Left renal cortex interstitium (tissue), 4 donors: ENCODE measurements at places on chromosomes 2 and 18.

- DNase-seq, result no peak
Observed at GRCh38 chr18:26461405-26461804, 86.9 kb downstream of the KCTD1 start.

DNA sequence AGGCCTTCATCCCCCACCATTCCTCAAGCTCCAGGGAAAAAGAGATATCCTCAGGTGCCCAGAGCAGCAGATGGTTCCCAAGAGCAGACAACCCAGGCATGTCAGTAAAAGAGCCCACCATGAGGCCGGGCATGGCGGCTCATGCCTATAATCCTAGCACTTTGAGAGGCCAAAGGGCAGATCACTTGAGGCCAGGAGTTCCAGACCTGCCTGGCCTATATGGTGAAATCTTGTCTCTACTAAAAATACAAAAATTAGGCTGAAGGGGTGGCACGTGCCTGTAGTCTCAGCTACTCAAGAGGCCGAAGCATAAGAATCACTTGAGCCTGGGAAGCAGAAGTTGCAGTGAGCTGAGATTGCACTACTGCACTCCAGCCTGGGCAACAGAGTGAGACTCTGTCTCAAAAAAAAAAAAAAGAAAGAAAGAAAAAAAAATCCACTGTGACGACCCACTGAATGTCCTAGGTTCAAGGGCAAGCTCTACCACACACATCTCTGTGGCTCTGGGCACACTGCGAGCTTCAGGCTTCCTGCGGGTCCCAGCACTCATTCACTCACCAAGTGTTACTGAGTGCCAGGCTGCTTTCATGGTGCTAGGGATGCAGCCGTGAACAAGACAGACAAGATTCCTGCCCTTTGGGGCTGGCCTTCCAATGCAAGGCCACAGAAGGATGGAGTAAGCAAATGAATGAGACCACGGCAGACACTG, 6.5 kb upstream of the DUSP2 start:
- DNase-seq, result no peak

DNA sequence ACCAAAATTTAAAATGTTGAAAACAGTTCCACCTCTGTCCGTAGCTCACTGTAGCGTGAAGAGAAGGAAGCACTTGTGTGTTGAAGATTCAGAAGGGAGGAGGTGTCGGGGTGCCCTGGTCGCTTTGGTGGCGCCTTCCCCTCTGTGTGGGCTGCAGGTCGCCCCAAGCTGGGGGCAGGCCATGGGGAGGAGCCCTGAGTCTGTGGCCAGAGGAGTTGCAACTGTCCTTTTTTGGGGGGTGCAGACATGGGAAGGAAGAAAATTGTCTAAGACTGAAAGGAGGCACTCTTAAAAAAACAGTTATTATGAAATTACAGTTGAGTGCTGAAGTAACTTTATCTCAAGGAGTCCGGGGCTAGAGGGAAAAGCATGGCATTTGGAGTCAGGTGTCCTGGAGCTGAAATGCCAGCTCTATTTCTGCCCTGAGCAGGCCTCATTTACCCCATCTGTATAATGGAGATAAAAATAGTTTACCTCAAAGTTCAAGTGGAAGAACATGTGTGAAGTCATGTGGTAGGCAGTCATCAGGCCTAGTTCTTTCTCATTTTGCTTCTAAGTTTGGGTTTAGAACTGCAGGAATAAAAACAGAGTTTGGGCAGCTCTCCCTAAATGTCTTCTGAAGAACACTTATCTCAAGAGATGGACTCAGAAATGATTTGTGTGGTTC, 82.1 kb downstream of the RNF144A start:
- DNase-seq, result no peak

- DNase-seq, result no peak
Observed at GRCh38 chr2:134268265-134268664, 14.4 kb downstream of the MGAT5 start.

- no peak for DNase-seq
Observed at GRCh38 chr2:557635-558301, 119.4 kb downstream of the TMEM18 start.

DNA sequence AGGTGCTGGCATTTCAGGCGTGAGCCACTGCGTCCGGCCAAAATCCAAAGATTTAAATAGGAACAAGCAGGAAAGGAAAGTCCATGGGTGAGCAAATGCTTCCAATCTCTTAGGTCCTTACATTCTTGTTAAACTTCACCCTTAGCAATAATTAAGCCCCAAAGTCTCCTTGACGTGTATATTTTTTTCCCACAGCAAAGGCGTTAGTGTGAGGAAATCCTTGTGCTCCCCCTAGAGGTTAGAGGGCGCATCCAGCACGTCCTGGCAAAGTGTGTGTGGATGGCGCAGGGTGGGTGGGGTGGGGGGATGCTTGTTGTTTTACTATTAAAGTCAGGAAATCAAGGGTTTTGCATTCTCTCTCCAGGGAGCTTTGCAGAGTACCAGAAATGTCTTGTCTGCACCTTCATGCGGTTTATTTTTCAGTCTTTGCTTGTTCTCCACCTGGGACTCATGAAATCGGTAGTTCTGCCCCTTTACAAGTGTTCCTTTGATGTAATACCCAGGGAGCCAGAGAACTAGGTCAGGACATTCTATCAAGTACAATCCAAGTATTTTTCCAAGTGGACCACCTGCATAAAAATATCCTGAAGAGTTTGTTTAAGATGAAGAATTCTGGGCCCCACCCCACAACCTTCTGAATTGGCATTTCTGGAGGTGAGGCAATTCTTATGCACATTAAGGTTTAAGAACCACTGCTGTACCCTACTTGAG, 22.2 kb upstream of the ITSN2 start:
- no peak for DNase-seq

DNA sequence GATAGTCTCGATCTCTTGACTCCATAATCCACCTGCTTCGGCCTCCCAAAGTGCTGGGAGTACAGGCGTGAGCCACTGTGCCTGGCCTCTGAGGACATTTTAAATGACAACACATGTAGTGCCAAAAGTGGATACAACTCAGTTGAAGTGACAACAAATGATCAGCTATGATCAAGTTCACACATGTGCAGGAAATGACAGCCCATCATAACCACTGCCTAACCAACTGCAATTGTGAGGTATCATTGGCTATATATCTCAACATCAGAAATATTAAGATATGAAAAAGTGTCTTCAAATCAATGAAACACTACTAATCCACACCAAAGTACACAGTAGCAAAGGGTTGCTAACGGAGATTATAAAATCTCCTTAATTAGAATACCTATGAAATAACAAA, 84.8 kb downstream of the DTNB start:
- DNase-seq, result no peak

DNA sequence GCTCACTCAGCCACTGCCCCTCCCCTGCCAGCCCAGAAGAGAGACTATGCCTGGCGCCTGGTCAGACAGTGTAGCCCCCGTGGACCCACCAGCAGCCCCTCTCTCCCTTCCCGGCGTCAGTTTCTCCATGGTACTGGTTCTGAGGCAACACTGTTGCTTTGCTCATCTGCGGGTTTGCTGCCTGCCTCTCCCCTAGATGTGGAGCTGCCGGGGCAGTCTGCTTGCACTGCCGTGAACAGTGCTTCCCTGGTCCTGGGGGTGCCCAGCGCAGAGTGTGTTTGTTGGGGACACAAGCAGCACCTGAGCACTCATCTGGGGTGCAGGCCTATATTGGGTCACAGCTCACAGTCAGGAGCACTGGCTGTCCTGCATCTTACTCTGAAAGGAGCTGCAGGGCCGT, 309.9 kb downstream of the NDUFA10 start:
- DNase-seq, result no peak

- DNase-seq, result no peak
Observed at GRCh38 chr2:97965116-97965515, 30.6 kb downstream of the TMEM131 start.

DNA sequence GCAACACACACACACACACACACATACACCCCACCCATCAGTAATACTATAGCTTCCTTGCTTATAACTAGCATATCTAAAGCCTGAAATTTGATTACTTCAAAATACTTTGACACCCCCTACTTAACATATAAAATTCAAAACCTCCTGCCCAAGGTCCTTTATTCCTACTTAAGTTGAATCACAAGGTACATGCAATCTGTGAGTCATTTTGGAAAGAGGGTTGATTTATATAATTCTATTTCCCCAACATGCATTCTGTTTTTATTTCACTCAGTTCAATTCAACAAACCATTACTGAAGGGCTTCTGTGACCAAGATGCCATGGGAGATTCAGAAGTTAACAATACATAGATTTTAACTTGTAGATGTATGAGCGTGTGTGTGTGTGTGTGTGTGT, 420.7 kb downstream of the METTL4 start:
- no peak for DNase-seq

- DNase-seq, result no peak
Observed at GRCh38 chr2:132654968-132655367, 15.0 kb downstream of the LYPD1 start.

DNA sequence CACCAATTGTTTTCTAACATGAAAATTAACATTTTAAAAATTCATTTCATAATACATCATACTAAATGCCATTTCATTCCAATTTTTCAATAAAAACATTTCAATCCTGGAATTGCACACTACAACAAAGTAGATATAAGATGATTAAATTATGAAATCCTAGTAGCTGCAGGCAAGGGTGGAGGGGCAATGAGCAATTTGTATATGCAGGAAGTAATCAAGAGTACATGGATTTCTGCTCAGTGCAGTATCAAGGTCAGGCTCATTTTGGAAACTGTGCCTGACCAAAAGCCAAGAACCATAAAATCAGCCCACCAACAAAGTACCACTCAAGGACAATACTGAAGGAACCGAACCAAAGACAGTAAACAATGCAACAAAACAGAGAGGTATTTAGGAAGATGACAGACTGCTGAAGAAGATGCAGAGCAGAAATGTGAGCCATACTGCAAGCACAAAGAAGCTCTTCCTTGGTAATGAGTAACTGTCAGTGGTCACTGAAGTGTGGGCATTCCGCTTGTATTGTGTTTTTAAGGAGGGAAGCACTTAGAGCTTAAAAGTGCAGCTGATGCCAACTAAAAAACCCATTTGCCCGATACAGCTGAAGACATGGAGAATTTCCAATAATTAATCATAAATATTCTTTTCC, 34.5 kb upstream of the DSEL start:
- DNase-seq, result peak; percentile 4

- DNase-seq, result no peak
Observed at GRCh38 chr2:70340761-70341476, 39.1 kb upstream of the FAM136A start.

- DNase-seq, result no peak
Observed at GRCh38 chr2:61770298-61770697, 83.6 kb downstream of the FAM161A start.

DNA sequence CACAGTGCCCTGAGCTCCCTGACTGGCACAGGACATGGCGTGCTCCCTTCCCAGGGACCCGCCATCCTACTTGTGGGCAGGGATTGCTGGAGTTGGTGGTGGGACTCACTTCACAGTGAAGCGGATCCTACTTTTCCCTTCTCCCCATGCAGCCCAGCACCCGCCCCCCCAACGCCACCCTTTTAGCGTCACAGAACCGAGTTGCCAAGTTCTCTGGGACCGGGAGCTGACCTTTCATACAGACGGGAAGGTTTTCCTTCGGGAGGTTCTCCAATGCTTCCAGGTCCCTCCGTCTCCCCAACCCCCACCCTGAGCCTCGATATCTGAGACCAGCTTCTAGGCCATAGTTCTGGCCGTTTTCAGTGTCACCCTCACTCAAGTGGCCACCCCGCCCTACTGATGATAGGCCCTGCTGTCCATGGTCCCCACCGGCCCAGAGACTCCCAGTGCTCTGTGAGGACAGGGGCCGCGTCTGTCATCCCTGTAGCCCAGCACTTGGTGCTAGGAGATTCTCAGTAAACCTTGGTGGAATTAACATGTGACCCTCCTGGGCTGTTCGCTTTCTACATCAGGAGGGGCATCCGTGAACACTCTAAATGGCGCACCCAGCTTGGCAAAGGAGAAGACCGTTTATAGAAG, 1.6 kb upstream of the DNMT3A start:
- no peak for DNase-seq

DNA sequence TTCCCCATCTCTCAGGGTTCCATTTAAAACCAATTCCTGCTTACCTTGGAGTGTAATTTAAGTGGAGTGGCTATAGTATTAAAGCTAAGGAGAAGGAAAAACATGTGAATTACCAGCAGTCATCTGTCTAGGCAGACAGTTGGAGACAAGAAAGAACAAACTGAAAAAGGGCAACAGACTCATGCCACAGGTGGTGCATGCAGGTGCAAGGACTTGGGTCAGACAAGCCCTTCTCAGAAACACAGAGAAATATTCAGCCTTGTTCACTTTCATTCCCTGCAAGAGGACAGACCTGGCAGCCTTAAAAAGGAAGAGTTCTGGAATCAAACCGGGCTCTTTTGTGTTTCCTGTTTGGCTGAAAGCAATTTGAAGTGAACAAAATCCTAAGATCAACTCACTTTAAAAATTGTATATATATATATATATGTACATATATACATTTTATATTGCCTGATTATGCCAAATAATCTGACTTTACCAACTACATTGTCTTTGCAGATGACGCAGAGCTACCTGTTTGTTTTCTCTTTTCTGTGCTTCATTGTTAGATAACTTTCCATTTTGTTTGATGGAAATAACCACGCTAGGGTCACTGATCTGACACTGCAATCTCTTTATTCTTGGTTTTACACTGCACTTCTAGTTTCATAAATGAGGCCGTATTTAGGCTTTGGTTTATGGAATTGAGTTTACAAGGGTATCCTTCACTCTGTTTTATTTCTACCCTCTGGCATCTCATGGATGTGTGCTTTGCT, 35.1 kb upstream of the VPS54 start:
- DNase-seq, result no peak

- no peak for DNase-seq
Observed at GRCh38 chr18:1627494-1627893, 722.8 kb downstream of the ADCYAP1 start.

- no peak for DNase-seq
Observed at GRCh38 chr2:129934044-129934822, 45.2 kb upstream of the RAB6C start.

DNA sequence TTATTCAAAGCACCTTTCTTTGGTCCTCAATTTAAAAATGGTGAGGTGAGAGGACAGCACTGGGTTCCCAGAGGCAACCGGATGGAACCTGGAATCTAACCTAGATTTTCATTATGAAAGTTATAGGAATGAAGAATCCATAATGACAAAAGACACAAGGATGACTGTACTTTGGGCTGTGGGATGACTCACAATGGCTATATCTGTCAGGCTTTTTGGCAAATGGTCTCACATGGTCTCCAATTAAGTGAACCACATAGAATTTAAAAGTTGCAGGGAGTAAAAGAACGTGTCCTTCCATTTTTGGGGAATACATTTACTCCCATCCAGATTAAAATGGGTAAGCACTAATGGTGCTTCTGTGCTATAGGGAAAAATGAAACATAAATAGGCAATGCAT, 31.8 kb upstream of the LYPD1 start:
- DNase-seq, result no peak
